ENCODE measurements at places on chromosomes 5 and 9.

DNA sequence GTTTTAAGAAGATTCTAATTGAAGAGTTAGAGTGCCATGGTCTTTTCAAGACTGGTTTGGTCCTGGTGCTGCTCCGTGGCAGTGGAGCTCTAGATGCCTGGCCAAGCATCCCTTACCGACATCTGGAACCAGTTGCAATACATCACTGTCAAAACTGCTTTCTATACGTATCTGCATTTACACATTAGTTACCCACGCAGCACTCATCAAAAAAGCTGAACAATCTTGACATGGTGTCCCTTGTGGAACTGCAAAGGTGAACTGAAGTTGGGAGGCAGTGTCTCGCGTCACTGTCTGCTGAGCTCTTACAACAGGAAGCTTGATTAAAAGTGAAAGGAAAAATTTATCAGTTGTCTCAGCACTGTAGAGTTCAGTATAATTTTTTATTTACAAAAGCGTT lies 82.6 kb downstream of the PBX3 start:
- peak; percentile 44 for DNase-seq

- DNase-seq = peak; percentile 46
Measured at GRCh38 chr5:157689942-157690689, 18.8 kb downstream of the C5orf52 start.

GRCh38 chr5:174910245-174910737 lies 185.9 kb downstream of the MSX2 start:
- DNase-seq = peak; percentile 63

- DNase-seq = no peak
Measured at GRCh38 chr9:2023532-2023931, 8.4 kb downstream of the SMARCA2 start.

DNA sequence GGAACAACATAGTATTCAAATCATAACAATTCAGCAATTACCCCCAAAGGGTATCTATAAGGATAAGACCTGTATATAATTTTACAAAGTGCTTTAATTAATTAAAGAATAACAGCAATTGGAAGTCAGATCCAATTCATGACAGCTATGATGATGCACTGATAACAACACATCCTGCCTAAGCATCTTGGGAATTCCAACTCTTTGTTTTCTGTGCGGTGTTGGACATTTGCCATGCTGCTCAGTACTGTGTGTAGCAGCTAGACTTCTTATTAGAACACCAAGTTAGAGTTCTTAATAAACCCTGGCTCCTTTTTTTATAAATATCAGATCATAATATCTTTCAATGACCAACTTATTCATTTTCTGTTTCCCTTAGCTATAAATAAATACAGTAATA lies 209.0 kb downstream of the SEC61B start:
- no peak for DNase-seq

- DNase-seq = no peak
Measured at GRCh38 chr9:97975376-97975775, 7.8 kb upstream of the ANP32B start.

DNA sequence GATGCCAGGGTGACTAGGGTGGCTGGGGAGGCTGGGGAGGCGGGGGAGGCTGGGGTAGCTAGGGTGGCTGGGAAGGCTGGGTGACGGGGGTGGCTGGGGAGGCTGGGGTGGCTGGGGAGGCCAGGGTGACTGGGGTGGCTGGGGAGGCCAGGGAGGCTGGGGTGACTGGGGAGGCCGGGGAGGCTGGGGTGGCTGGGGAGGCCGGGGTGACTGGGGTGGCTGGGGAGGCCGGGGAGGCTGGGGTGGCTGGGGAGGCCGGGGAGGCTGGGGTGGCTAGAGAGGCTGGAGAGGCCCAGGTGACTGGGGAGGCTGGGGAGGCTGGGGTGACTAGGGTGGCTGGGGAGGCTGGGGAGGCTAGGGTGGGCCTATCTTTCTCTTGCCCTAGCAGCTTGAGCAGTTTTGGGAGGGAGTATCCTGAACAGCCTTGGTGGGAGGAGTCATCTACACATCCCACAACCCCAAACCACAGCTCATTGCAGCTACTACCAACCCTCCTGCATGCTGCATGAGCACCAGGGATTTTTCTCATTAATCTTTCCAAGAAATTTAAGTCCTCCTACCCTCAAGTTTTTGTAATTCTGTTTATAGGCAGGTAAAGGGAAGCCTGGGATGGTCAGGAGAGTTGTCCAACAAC lies 203.2 kb upstream of the IRX1 start:
- DNase-seq = no peak

GRCh38 chr5:152058267-152058666 lies 133.6 kb upstream of the GLRA1 start:
- no peak for DNase-seq

DNA sequence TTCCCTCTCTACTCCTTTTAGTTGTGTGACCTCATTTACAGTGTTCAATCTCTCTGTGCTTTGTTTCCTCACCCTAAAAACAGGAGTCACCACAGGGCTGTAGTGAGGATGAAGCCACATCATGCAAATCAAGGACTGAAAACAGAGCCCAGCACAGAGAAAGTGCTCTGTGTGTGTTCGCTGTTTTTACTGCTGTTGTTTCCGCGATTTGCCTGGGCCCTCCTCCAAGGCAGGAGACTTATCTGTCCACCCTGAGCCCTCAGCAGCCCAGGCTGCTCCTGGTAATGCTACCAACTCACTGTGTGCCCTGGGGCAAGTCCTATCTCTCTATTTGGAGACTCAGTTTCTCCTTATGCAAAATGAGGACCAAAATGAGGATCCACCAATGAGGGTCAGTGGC lies 87.2 kb upstream of the NEURL1B start:
- DNase-seq = no peak

DNA sequence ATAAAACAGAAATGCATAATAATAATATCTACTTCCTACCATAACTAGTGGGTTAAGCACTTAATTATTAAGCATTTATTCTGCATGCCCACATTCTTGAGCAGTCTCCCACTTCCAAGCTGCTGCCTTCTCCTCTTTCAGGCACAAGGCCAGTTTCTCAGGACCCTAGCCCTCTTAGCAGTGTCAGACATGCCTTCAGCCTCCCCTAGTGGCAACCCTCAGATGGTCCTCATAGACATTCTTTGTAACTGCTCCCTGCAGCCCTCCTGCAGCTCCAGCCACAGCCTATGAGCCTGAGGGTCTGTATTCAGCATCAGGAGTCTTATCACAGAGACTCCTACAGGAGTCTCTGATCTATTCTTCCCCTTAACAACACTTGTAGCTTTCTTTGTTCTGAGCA lies 3.9 kb downstream of the IL9 start:
- DNase-seq = no peak

GRCh38 chr5:108798513-108799265 lies 51.0 kb downstream of the FER start:
- no peak for DNase-seq

GRCh38 chr5:107514305-107514704 lies 156.4 kb downstream of the EFNA5 start:
- no peak for DNase-seq

DNA sequence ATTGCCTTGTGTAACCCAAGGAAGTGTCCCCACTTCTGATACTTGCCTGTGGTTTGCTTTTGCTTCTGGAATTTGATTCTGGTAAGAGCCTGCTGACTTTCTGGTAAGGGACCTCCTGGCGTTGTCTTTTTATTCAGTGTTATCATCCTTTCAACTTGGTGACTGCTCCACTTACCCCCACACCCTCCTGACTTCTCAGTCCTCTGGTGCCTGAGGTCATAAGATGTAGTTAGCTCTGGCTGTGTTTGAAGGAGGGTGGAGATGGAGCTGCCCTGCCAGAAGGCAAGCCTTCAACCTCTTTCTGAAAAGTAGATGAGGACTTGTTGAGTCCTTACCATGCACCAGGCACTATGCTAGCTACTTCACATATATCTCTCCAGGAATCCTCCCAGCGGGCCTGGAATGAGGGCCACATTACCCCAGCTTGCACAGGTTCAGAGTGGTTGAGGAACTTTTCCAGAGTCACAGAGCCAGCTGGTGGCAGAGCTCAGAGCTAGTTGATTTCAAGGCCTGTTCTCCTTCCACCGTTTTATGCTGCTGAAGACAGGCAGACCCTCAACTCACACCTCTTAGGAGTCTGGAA lies 45.2 kb upstream of the PITX1 start:
- no peak for DNase-seq

DNA sequence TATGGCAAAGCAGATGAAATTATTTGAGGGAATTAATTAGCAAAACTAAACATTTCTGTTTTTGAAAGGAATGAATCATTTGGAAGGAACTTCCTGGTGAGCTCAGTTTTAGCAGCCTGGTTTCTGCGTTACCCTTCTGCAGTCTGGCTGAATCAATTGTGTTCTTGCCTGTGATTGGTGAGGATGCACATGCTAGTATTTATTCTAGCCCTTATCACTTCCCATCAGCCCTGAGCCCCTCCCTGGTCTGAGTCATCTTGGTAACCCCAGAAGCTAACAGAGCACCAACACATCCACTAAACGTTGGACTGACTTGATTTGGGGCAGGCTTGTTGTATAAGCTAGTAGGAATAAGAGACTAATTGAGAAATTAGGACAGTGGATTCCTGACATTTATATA lies 6.6 kb downstream of the TJP2 start:
- DNase-seq = peak; percentile 24

GRCh38 chr5:95984287-95984938 lies 22.8 kb upstream of the ELL2 start:
- DNase-seq = no peak

DNA sequence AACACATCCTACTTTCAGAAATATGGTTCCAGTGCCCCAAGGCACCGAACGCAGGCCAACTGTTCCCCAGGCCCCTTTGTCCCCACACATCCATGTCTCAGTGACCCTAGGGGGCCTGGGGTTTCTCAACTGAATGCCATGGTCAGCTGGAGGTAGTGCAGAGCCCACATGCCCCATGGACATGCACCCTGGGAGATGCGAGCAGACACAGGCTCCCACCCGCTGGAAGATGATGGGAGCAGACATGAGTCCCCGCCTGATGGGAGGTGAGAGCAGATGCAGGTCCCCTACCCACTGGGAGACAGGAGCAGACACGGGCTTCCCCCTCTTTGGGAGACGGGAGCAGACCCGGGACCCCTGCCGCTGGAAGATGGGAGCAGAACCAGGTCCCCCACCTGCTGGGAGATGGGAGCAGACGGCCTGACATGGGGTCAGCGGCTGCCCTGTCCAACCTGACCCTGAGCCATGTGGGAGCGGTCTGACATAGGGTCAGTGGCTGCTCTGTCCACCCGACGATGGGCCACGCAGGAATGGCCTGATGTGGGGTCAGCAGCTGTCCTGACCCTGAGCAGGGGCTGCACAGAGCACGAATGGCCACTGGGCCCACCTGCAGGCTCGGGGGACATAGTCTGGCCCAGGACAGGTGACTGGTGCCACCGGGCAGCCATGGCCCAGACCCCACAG lies 18.4 kb downstream of the ZDHHC11B start:
- no peak for DNase-seq

DNA sequence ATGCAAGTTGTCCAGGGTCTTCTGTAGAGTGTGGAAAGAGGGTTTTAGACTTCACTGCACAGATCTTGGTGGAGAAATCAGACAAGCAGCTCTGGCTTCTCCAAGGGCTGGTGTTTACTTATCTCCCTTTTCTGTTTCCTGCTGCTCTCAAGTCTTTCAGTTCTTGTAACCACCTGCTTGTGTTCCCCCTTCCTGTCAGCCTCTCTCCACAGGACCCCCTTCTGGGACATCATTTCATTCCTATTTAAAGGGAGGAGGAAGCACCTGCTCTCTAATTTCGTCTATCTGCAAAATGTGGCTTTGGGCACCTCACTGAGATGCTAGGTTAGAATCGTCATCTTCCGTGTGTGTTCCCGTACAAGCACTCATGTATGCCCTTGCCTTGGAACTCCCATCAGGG lies 636.2 kb downstream of the MTRR start:
- DNase-seq = no peak

DNA sequence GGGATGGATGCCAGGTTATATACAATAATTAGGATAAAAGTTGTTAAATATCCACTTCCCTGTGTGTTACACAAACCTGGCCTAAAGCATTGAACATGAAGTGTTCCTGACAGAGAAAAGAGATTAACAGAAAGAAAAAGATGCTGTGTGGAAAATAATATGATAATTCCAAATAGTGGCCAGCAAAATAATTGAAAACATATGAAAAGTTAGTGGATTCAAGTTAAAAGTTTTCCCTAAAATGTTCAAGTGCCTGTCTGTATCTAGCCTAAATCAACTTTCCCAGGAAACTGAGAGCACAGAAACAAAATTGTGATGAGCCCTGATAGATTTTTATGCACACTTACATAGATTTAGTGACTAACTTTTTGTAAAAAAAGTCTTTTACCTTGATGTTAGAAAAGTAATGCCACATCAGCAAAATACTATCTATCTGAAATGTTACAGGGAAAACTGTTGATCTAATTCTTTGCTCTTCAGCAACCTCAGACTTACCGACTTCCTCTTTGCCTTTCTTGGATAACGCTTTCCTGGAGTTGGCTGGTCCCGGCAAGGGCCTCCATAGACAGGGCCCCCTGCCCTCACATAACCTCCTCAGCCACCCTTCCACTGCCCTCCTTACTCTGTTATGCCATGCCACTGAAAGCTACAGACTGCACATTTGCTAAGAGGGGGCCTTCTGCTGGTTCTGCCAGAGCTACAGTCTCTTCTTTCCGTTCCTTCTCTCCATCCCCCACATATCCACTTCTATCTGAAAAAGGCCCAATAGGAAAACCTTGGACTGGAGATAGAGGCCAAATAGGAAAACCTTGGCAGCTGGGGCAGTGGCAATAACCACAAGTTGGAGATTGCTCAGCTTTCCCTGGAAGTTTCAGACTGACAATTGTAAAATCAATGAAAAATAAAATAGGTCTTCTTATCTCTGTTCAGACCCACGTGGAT lies 44.4 kb downstream of the ZNF474 start:
- DNase-seq = no peak

- no peak for DNase-seq
Measured at GRCh38 chr5:68240202-68240601, 24.6 kb downstream of the PIK3R1 start.

- DNase-seq = no peak
Measured at GRCh38 chr5:111135946-111136345, 43.8 kb downstream of the WDR36 start.

DNA sequence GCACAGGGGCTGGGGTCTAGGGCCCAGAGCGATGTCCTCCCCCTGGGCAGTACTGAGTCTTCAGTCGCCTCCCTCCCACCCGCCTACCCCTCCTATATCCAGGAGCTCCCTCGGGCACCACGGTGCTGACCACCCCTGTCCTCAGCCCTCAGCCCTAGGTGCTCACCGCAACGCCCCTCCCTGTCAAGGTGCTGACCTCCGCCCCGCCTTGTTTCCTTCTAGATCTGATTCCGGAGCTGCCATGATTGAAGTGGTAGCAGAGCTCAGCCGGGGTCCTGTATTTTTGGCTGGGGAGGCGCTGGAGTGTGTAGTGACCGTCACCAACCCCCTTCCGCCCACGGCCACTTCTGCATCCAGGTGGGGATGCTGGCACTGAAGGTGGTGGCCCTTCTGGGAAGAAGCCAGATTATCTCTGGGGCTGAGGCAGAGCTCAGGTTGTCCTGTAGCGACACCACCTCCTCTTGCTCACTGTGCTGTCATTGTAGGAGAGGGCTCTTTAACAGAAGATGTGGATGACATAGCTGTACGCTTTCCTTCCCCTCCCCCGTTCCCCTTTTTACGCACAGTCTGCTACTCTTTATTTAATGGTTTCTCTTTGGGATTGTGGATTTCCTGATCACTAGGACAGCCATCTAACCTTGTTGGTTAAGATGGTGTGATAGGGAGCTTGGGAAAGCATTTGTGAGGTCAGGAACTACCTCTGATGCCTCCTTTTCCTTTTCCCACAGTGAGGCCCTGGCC lies 598 bp downstream of the RGP1 start:
- peak; percentile 54 for DNase-seq

Data from stimulated activated naive CD8-positive, alpha-beta T cell treated with anti-CD3 and anti-CD28 coated beads, Interleukin-15, Interleukin-2, amounts not matched to agents 100 U/mL and 50 U/mL, for 24 hours (primary cell).